Islet precursor cell (in vitro differentiated cells): ENCODE measurements at places on chromosomes 2 and 18.

GRCh38 chr2:113922784-113923183, 32.9 kb downstream of the ACTR3 start:
- DNase-seq: no peak

GRCh38 chr2:24175631-24176187, 856 bp downstream of the FAM228A start:
- no peak for DNase-seq

DNA sequence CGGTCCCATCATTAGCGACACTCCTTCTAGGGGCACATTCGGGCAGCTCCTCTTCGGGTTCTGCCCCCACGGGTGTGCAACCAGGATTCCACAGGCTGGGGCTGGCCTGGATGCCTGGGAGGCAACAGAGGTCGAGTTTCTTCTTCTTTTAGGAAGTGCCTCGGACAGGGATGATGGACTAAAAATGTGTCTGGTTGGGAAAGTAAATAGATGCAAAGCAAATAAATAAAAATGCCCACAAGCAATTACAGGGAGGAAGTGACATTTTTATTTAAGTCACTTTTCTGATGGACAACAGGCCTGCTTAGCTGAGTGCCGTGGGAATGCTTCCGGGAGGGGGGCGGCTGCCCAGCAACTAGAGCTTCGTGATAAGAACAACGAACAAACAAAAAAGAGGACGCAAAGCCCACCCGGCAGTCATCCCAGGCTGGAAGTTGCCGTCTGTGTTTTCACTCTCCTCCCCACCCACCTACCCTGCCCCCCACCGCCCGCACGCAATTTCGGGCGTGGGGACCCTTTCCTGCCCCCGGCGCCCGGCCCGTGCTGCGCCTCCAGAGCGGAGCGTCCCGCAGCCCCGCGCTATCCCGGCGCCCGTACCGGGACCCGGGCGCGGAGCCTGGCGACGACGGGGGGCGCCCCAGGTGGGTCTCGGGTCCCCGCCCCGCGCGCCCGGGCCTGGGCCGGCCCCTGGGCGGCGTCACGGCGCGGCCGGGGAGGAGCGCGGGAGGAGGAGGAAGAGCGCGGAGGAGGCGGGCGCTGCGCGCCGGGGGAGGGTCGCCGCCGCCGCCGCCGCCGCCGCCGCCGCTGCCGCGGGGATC, 412 bp upstream of the NCK2 start:
- peak; percentile 76 for DNase-seq

- DNase-seq: no peak
These were observed 424.2 kb downstream of the TSN start for GRCh38 chr2:122179492-122180165.

GRCh38 chr18:21242141-21242779, at the start of gene GREB1L:
TSS of gene GREB1L (plus strand) at chr18:21242232. CDS start at chr18:21383519, 141,287 bp downstream.
- peak; percentile 88 for DNase-seq

DNA sequence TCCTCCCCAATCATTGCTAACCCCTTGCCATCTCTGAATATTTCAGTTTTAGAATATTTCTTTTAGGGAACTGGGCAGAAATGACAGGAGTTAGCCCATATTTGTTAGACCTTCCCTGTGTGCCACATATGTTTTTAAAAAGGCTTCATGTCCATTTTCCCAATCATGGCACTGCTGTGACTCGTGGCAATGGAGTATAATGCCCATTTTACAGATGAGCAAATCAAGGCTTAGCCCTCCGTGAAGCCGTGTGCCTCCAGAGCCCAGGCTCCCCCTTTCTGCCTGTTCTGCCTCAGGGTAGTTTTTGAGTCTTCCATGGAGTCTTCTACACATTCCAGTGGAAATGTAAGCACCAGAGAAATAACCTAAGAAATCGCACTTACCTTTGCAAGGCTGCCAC, 130.1 kb downstream of the KCTD1 start:
- DNase-seq: no peak

- DNase-seq: no peak
These were observed 12.5 kb downstream of the CYP26B1 start for GRCh38 chr2:72134997-72135800.

GRCh38 chr2:152355409-152355831, 20.4 kb downstream of the FMNL2 start:
- DNase-seq: no peak

DNA sequence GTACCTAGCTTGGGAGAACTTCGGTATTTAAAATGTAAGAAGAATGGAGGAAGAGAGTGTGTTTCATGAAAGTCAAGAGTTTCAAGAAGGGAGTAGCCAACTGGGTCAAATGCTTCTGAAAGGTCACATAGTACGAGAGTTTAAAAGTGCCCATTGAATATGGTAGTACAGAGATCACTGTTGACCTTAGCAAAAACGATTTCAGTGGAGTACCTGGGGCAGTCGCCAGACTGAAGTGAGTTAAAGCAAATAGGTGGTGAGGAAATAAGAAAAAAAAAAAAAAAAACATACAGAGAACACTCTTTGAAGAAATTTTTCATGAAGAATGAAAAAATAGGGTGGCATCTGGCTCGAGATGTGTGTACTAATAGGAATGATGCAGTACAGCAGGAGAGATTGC, 11.5 kb downstream of the LIPT1 start:
- DNase-seq: no peak

DNA sequence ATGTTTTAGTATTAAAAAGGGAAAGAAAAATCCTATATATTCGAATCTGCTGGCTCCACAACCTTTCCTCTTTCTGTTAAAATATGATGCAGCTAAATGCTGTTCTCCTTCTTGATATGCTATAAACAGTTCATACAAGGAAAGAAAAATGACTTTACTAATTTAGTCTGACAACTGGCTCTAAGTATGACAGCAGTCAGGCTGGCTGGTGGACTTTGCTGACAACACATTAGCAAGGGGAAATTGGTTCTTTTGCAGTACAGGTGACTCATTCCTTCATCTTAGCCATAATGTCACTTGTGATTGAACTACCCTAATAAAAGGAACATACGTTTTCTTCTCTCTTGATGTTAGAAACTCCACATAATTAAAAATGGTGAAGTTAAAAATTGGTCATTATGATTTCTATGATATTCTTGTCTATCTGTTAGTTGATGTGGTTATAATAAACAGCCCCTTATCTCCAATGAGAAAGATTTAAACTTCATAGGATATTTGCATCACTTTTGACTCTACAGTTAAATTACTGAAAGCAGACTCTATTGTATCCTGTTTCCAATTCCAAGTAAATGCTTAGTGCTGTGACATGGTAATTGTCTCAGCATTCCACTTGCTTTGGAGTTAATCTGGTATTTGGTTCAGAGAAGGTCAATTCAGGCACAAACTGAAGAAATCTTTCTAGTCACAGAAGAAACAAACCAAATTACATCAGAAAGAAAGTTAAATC, 315.3 kb upstream of the GULP1 start:
- no peak for DNase-seq

DNA sequence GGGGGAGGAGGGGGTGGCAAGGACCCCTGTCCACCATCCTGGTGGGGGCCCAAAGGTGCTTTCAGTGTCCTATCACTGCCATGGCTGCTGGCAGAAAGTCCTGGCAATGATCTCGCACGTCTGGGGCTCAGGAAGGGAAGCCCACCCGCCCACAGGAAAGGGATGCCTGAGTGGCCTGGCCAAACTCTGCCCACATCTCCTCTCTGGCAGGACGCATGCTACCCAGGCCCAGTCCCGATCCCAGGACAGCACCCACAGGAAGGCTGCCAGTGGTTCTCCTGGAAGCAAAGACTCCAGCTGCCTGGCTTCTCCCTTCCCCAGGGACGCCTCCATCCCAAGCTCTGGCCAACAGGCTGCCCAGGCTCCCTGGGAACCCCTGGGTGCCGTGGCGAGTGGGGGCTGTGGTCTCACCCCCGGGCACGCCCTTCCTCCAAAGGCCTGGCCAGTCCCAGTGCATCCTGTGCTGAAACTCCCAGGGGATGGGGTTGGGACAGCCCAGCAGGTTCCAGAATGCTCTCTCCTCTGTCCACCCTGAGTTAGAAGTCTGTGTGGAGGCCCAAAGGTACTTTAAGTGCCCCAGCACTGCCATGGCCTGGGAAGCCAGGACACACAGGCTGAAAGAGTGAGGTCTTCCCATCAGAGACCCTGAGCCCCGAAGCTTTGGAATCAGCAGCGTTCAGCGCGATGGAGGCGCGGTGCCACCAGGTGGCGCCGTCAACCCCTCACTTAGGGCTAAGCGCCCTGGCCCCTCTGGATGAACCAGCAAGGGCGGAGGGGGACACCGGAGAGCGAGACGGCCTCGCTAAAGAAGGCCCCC, 29.8 kb upstream of the TAF1B start:
- peak; percentile 85 for DNase-seq

GRCh38 chr2:17231394-17231965, 286.8 kb downstream of the RAD51AP2 start:
- no peak for DNase-seq

GRCh38 chr18:44869533-44869932, 188.8 kb downstream of the SETBP1 start:
- no peak for DNase-seq

DNA sequence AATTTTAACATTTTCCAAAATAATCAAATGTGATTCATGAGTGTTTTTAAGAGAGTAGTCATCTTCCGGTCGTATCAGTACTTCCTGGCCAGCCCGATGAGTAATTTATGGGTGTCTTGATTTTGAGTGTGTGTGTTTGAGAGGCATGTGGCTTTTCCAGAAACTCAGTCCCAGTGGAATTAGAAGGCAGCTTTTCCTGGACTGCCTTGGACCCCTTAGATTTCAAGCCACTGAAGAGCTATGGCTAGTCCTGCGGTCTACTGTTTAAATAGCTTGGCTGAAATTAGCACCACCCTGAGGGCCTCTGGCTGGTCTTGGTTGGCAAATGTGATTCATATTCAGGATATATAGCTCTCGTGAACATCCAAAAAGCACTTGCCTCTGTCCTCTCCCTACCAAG, 59.4 kb downstream of the HK2 start:
- no peak for DNase-seq

DNA sequence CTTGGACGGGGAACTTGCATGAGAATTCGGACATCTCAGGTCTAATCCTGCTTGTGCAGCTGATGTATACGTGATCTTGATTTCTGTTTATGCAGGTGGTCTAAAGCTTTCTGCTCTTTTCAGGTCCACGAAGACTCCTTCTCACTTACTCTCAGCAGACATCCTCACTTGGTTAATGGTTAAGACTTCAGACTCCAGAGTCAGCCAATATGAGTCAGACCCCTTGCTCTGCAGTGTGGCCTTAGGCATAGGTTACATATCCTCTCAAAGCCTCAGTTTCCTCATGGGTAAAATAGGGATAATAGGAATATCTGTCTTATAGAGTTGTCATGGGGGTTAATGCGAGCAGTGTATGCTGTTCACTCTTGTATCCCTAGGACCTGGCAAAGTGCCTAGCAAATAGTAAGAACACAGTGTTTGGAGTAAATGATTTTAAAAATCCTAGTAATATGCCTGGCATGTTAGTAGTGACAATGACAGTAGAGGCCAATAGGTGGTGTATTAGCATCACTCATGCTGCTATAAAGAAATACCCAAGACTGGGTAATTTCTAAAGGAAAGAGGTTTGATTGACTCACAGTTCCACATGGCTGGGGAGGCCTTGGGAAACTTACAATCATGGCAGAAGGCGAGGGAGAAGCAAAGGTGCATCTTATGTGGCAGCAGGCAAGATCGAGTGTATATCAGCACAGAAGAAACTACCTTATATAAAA, 42.3 kb downstream of the XRCC5 start:
- DNase-seq: no peak

DNA sequence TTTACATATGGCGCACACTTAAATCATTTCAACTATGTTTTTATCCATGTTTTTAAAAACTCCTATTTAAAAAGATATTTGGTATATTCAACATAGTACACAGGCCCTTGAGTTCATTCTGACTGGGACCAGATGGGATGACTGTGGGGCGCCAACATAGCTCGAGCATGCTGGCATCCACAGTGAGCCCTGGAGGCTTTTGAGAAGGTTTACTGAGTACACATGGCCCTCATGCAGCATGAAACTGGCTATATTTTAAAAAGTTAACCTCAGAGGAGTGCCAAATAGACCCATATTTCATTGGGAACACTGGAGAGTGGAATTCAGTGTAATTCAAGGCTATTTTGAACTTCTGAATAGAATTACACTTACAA, 83.6 kb downstream of the CCDC85A start:
- no peak for DNase-seq

DNA sequence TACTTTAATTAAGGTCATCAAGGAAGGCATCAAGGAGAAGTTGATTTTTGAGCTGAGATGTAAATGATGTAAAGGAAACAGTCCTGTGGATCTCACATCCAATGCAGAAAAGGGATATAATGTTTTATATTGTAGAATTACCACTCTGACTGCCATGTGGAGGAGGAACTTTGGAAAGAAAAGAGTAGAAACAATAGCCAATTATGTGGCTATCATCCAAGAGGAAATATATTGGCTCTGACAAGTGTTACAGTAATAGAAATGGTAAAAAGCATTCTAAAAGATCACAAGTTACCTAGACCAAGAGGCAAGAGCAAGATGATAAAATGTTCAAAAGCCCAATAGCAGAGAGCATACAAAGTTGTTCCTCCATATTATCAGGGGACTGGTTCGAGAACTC, 26.8 kb downstream of the BARD1 start:
- DNase-seq: no peak

GRCh38 chr18:72674710-72675109, 130.6 kb upstream of the CBLN2 start:
- no peak for DNase-seq

GRCh38 chr18:60499675-60500074, 127.1 kb upstream of the MC4R start:
- no peak for DNase-seq

DNA sequence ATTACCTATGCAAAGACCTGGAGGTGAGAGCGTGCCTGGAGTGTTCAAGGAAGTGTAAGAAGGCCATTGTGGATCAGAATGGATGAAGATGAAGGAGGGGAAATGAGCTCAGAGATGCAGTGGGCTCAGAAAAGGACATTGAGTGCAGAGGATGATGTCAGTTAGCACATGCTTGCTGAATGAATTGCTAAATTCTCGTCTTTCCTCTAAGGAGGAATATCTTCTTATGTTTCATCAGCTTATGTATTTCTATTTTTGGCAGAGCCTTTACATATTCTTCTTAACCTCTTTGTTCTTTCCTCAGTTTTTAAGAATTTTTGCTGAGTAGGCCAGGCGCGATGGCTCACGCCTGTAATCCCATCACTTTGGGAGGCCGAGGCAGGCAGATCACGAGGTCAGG, 30.9 kb downstream of the FAM171B start:
- DNase-seq: no peak

DNA sequence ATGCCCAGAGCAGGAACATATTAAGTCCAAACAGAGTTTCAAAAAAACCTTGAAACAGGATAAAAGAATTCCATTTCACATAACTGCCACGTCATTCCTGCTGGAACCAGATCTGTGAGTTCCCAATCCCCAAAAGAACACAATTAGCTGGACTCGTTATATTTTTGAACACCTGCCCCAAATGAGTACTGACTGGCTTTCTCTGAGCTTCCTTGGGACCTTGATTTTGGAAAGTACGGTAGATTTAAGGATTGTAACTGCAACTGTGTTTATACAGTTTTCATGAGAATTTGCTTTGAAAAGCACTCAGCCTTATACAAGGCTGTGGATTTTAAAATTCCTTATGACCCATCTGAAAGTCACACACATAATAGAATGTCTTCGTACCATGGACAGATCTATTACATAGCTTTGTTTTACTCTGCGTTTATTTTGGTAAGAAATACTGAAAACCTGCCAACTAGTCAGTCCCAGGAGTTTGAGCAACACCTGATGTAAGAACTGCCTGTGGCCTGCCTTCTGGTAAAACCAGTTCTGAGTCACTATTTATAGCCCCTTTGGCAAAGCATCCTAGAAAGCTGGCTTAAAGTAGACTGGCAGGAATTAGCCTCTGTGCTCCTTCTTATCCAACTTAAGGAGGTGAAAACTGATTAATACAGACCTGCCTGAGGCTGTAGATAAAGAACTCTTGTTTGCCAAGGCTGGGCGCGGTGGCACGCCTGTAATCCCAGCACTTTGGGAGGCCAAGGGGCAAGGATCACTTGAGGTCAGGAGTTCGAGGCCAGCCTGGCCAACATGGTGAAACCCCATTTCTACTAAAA, 48.1 kb downstream of the MERTK start:
- DNase-seq: peak; percentile 81
